ENCODE measurements at places on chromosomes 16 and 17. TPM values are rescaled to one million over a fixed set of nuclear protein-coding genes. Genes with fewer than 3 reads are reported as not detected.

- no peak for DNase-seq
These were observed 2.9 kb upstream of the THRA start for GRCh38 chr17:40059729-40060475.

GRCh38 chr16:89155851-89156739, 15.5 kb upstream of the CDH15 start:
- no peak for DNase-seq

- no peak for DNase-seq
These were observed 12.4 kb upstream of the GFAP start for GRCh38 chr17:44927696-44928095.

DNA sequence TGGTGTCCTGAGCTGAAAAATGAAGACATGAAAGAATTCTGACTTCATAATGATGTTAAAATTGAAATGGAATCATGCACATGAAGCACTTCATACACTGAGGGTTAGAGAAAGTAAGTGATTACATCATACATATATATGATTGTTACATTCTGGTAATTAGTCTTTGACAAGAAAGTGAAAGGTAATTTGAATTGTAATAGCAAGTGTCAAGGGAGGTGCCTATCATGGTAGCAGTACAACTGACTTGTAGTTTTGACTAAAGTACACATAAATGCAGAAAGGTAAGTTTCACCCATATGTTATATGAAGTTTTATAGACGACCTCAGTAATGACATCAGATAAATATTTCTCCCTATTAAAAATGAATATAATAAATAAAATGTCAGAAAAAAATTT, 1325.0 kb upstream of the GOT2 start:
- no peak for DNase-seq

GRCh38 chr17:77778636-77779489, 179.6 kb upstream of the TNRC6C start:
- peak; percentile 73 for DNase-seq

GRCh38 chr17:19260958-19261357, 23.8 kb downstream of the EPN2 start:
- no peak for DNase-seq

DNA sequence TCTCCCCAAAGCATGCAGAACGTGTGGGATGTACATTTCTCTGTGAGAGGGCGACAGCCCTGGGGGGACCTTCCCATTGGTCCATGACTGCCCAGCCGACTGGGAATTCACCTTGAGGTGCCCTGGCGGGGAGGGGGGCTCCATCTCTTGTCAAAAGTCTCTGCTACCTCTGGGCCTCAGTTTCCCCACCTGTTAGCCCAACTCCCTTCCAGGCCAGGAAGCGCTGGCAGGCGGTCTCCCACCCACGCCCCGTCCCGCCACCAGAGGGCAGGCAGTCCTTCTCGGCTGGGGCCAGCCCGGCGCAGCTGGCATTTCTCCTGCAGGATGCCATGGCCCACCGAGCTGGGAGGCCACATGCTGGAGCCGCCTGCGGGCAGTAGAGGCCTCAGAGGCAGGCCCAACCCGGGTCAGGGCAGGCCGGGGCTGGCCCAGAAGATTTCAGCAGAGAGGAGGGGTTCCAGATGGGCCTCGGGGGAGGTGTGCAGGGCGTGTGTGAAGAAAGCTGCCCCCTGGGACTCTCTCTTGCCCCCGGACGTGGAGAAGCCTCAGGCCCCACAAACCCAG, 16.6 kb downstream of the CD7 start:
- DNase-seq: peak; percentile 68

- DNase-seq: no peak
These were observed 28.3 kb downstream of the LYRM1 start for GRCh38 chr16:20928774-20929411.

DNA sequence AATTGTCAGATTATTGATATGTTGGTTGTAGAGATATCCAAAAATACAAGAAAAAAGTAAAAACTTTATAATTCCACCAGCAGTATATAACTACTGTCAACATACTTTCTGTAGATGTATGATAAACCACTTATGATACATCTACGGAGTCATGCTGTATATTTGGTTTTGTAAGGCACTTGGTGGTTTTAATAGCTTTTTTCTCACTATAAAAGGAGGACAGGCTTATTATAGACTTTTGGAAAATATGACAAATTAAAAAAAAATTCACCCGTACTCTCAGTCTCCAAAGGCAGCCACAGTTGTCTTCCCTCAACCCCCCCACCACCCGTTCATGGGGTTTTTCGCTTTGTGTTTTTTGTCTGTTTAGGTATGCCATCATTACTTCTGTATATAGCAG, 14.8 kb downstream of the RAI1 start:
- no peak for DNase-seq

The RDM1 gene
- not detected for total RNA-seq

The CSH1 gene
- not detected for total RNA-seq

The TERB1 gene
- total RNA-seq: not detected

The ANKRD40CL gene
- not detected for total RNA-seq

The MYH2 gene
- not detected for total RNA-seq

The NHLRC4 gene
- 0.62 TPM for total RNA-seq

The KRT9 gene
- not detected for total RNA-seq

Measured in right cardiac atrium (tissue), 5 donors.